OCI-LY7 (cell line): ENCODE measurements at places on chromosomes 1 and 21. TPM values are rescaled to one million over a fixed set of nuclear protein-coding genes. Genes with fewer than 3 reads are reported as not detected.
A peak's percentile ranks its signal among the peaks of the same experiment; 100 is the strongest.

DNA sequence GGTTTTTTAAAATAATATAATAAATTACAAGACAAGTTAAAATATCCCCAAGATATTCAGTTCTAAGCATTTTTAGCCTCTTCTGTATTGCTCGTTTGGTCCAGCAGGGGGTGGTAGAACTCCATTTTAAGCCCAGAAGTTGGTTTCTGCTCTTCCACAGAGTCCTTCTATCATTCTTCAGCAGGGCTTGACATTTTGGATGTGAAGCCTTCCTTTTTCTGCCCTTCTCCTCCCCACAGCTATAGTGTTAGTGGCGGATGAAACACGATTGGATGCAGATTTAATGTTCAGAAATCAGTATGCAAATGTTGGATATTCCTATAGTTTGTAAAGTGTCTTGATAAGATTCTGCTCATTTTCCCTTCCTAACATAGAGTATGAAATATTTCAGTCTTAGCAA, 1.4 kb downstream of the NCAM2 start:
- DNase-seq: peak; percentile 15

DNA sequence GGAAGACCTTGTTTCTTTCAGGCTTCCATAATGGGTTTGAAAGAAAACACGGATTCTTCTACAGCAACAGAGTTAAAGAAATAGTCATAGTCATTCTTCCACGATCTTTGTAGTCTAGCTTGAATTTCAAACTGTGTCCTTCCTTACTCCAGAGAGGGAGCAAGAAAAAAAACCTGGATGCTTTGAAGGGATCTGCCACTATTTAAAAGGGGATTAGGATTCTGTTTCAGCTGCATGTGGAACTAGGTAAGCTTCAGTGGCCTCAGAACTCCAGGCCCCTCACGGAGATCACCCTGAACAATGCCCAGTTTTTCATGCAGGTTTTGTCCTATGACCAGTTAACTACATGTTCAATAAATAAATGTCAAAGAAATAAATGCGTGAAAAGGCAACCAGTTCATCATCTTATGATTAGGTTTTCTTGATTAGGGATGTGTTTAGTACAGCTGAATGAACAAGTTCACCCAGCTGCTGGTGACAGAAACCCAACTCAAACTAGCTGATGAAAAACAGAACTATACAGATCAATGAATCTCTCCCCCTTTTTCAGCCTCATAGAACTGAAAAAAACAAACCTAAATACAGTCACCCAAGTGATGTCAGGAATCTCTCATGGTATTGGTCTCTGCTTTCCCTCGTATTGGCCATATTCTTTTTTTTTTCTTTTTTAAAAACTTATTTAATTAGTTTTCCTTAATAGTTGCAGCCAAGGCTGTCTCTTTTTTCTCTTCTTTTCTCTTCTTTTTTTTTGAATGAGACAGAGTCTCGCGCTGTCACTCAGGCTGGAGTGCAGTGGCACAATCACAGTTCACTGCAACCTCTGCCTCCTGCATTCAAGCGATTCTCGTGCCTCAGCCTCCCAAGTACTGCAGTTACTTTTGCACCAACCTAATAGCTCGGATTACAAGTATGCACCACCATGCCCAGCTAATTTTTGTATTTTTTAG, 14.6 kb upstream of the MPZL1 start:
- DNase-seq: no peak

- peak; percentile 55 for DNase-seq
Measured at GRCh38 chr1:109615879-109616278, 3.5 kb downstream of the GNAT2 start.

GRCh38 chr1:54415991-54416390, 9.8 kb upstream of the SSBP3 start:
- no peak for DNase-seq

GRCh38 chr1:152182944-152183361, 23.9 kb upstream of the RPTN start:
- DNase-seq: no peak

DNA sequence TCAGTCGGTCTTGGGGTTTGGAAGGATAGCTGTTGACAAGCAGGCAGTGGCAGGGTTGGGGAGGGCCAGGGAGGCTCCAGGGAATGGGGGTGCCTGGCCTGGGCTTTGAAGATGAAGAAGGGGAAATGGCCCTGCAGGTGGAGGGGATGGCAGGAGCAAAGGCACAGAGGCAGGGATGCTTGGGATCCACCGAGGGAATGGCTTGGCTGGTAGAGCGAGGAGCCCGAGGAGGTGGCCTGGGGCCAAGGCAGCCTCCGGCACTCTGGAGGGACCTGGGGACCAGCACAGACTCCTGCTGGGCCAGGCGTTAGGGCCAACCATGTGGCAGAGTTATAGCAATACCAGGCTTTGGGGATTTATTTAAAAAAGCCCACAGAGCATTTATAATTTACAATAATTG, 62.9 kb upstream of the EDN2 start:
- no peak for DNase-seq

DNA sequence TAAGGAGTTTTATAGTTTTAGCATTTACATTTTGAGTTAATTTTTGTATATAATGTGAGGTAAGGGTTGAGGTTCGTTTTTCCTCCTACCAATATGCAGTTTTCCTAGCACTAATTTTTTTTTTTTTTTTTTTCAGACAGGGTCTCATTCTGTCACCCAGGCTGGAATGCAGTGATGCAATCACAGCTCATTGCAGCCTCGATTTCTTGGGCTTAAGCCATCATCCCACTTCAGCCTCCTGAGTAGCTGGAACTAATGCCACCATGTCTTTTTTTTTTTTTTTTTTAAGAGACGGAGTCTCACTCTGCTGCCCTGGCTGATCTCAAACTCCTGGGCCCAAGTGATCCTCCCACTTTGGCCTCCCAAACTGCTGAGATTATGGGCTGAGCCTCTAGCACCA, 2.5 kb upstream of the UBASH3A start:
- no peak for DNase-seq

- no peak for DNase-seq
Measured at GRCh38 chr1:64459743-64460142, 10.2 kb upstream of the CACHD1 start.

DNA sequence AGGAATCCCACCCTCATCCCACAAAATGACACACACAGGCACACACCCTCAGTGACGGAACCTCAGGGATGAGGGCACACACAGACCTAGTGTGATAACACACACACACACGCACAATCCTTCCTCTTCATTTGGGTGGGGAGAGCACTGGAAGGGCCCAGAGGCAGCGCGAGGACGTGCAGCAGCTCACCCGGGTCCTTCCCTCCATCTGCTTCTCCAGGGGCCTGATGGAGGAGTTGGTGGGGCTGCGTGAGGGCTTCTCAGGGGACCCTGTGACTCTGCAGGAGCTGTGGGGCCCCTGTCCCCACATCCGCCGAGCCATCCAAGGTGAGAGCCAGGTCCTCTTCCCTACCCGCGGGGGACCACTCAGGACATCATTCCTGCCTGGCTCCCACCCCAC, 557 bp downstream of the CLCNKA start:
- no peak for DNase-seq

- peak; percentile 4 for DNase-seq
Measured at GRCh38 chr21:33067457-33067856, 2.5 kb upstream of the OLIG1 start.

DNA sequence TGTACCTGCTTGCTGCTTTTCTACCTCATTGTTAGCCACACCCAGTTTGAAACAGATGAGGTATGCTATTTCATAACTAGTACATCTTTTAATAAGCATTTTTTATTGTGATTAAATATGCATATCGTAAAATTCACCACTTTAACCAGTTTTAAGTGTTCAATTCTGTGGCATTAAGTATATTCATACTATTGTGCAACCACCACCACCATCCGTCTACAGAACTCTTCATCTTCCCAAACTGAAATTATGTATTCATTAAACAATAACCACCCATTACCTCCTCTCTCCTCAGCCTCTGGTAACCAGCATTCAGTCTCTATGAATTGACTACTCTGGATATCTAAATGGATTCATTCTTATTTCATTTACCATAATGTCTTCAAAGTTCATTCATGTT, 20.1 kb downstream of the DR1 start:
- no peak for DNase-seq

DNA sequence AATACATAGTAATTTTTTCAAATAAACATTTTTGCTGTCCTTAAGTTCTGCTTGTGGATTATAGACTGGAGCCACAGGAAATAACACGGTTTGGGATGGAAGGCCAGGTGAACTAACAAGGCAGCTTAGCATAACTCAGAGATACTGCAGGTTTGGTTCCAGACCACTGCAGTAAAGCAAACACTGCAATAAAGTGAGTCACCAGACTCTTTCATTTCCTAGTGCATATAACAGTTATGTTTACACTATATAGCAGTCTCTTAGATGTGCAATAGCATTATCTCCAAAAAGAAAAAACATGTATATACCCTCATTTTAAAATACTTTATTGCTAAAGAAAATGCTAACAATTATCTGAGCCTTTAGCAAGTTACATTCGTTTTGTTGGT, 22.0 kb downstream of the LRRC42 start:
- no peak for DNase-seq

DNA sequence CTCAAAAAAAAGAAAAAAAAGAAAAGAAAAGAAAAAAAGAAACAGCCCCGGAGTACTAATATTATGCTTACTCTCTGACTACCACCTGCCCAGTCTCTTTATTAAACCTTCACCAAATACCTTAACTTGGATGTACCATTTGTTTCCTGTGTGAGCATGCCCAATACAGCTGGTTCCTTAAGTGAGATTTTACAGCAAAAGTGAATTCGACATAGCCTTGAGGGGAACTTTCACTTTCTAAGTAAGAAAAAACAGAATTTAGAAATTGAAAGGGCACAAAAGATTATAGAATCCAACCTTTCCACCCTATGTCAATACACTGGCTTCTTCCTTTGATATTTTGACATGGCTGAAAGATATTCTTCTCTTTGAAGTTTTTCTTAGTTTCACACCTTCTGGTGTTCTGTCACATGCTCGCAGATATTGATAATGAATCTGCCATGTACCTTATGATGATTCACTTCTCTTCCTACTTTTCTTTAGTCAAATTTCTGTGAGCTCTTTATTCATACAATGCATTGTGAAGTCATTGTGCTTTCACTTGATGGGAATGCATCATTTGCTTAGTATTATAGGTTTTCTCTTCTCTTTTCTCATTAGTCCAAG, 5.2 kb upstream of the GIPC2 start:
- DNase-seq: no peak

- no peak for DNase-seq
Measured at GRCh38 chr1:229759037-229759435, 133.0 kb downstream of the URB2 start.

DNA sequence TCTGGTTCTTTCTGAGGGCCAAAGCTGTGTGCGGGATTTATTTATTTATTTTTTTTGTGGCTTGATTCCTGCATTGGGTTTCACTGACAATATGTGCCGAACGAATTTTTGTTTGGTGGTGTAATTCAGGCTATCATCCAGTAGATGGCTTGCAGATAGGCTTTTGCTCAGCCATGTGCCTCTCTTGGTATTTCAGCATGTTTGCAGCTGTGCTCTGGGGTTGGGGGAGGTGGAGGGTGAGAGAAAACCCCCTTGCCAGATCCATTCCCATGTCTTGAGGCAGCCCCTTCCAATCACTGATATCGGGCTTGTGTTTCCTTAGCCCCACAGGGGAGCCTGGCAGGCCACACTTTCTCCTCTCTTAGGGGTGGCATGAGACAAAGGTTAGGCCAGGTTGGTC, 302.4 kb downstream of the PTGER3 start:
- peak; percentile 9 for DNase-seq

DNA sequence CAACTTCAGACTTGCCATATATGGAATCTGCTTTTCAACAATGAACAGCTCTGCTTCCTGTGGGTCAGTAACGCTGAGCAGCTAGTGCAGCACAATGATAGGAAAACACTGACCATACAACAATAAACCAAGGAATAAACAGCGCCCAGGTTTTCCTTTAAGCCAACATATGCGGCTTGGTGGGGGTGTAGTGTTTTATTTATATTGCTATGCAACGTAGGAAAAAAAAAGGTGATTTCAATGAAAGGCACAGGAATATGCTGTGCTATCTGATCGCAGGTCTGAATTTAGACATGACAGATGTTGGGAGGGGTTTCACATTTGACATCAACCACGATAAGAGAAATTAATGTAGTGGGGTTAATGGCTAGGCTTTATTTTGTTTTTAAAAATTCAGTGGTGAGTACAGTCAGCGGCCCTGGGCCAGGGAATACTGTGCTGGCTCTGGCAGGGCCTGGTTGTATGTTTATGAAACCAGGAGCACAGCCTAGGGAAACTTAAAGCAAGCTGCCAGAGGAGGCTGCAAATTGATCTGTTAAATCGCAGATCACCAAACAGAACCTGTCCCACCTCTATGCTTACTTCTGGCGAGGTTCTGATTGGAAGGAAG, 4.3 kb downstream of the TSPAN2 start:
- no peak for DNase-seq

DNA sequence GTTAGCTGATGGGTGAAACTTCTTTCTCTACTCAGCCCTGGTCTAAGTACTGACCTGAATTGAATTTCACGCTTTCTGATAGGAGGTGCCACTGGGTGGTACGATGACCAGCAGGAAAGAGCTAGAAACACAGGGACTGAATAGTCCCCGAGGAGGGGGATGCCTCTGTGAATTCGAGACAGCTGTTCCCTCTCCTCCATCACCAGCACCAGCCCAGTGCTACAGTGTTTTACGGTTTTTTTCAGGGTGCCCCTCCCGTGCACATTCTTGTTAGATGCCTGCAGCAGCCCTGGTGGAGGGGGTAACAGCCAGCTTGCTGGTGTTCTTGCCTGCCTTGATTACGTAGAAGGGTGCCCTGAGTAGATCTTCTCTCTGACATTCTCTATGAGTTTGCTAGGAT, 7.1 kb downstream of the HUNK start:
- no peak for DNase-seq

GRCh38 chr1:37308031-37308960, 166.1 kb upstream of the ZC3H12A start:
- DNase-seq: no peak

DNA sequence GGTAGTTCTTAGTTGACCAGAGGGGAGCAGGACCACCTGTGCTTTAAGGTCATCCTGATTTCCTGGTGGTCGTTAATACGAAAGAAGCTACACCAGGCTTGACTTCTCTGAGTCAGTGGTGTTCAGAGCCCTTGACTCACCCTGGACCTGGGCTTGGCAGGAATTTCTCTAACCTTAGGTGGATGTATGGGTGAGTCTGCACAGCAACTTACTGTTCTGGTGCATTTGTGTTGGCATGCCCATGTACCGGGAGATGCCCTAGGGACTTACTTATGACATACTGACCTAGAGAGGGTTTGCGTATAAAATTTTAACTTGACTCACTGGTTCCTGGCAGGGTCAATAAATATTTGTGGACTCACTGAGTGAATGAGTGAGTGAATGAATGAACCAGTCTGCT, 304.6 kb downstream of the DISC1 start:
- DNase-seq: no peak

CDC42 gene
- 157 and 163 TPM in 2 replicates for total RNA-seq

UBR4 gene
- total RNA-seq: 126 and 150 TPM in 2 replicates

BTBD8 gene
- total RNA-seq: 3.3 and 3.4 TPM in 2 replicates

MCOLN3 gene
- total RNA-seq: not detected in 2 replicates

OR6N1 gene
- not detected in 2 replicates for total RNA-seq

ZBTB48 gene
- total RNA-seq: 51.3 and 58.2 TPM in 2 replicates

ALPL gene
- total RNA-seq: not detected in 2 replicates

IPO9 gene
- 67.9 and 72.5 TPM in 2 replicates for total RNA-seq

ATP1A2 gene
- not detected in 2 replicates for total RNA-seq
